ENCODE measurements at places on chromosomes 6 and 20. TPM values are rescaled to one million over a fixed set of nuclear protein-coding genes. Genes with fewer than 3 reads are reported as not detected.
A peak's percentile ranks its signal among the peaks of the same experiment; 100 is the strongest.

PTCRA gene
- not detected for total RNA-seq

- H3K36me3 ChIP-seq, result no peaks in the 10 kb centered on the region
- no peak overlapping the region for H3K27ac ChIP-seq
- no peak overlapping the region for H3K4me3 ChIP-seq
Observed at GRCh38 chr6:162177746-162178145, 549.8 kb downstream of the PRKN start.

GRCh38 chr6:26223228-26223627, 136.0 kb downstream of the HFE start:
- no peak for DNase-seq
- peaks cover 7% of the 10 kb centered on the region for H3K36me3 ChIP-seq
- no peaks in the 10 kb centered on the region for H3K27me3 ChIP-seq
- H3K4me1 ChIP-seq, result peaks cover 41% of the 10 kb centered on the region

GRCh38 chr6:153790048-153790447, 249.0 kb upstream of the OPRM1 start:
- no peak for DNase-seq
- no peak overlapping the region for H3K4me3 ChIP-seq
- no peak overlapping the region for H3K27ac ChIP-seq
- H3K27me3 ChIP-seq, result no peaks in the 10 kb centered on the region
- H3K4me1 ChIP-seq, result no peaks in the 10 kb centered on the region

GRCh38 chr6:33944686-33945411, 141.0 kb upstream of the MLN start:
- no peaks in the 10 kb centered on the region for H3K4me1 ChIP-seq
- H3K36me3 ChIP-seq, result no peaks in the 10 kb centered on the region
- H3K27me3 ChIP-seq, result peaks cover 17% of the 10 kb centered on the region
- no peak for DNase-seq
- H3K4me3 ChIP-seq, result no peak overlapping the region

- H3K27ac ChIP-seq, result peak overlapping the region; percentile 85
- DNase-seq, result peak; percentile 29
- H3K36me3 ChIP-seq, result peaks cover 8% of the 10 kb centered on the region
Observed at GRCh38 chr20:63284544-63284949, 8.4 kb upstream of the COL20A1 start.
